ENCODE measurements at places on chromosomes 12 and 14.

DNA sequence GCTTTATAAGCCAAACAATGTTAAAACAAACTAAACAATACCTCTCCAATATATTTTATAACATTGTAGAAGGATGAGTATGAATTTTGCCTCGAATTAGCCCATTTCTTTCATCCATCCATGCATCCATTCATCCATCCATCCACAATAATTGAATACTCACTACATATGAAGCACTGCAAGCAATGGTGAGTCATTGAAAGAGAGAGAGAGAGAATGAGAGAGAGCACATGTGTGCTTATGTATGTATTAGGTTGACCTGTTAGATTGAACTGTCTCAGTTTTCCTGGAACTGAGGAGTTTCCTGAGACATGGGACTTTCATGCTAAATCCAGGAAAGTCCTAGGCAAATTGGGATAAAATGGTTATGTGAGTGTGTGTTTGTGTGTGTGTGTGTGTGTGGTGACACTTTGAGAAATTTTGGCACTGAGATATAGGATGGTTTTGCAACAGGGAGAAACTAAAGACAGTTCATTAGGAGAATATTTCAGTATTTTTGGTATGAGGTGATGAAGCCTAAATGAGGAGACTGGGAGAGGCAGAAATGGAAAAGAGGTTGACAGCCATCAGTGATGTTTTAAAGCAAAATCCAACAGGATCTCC is 98.4 kb downstream of the C12orf75 start:
- DNase-seq = no peak

- no peak for DNase-seq
Observed at GRCh38 chr12:63880742-63881263, 36.3 kb downstream of the SRGAP1 start.

- no peak for DNase-seq
Observed at GRCh38 chr12:57323416-57323815, 72.4 kb upstream of the STAC3 start.

DNA sequence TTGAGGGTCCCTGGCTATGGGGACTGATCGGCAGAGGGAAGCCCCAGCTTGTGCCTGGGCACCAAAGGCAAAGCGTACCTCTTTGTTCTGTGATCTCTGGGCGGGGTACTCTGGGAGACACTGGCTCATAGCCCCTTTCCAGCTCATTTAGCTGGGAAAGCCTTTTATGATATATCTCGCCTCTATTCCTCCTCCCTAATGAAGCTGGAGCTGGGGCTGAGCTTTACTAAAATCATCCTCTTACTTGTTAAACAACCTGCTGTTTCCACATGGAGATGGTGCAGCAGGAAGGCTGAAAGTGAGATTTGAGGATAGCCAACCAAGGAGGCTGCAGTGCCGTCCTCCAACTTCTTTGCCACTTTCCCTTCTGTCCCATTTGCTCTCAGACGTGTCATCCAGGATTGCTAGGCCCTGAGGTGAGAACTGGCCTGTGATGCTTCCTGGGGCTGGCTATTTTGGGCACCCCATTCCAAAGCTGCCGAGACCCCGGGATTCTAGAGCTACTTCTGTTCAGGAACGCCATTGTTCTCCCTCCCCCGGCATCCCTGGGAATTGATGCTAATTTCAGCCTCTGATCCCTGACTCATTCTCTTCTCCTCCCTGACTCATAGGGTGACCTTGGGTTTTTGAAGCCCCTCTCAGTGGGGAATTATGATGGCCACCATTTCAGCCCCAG is 16.0 kb downstream of the PDE1B start:
- no peak for DNase-seq

GRCh38 chr12:46385438-46385837 is 12.9 kb upstream of the SLC38A2 start:
- DNase-seq = no peak

DNA sequence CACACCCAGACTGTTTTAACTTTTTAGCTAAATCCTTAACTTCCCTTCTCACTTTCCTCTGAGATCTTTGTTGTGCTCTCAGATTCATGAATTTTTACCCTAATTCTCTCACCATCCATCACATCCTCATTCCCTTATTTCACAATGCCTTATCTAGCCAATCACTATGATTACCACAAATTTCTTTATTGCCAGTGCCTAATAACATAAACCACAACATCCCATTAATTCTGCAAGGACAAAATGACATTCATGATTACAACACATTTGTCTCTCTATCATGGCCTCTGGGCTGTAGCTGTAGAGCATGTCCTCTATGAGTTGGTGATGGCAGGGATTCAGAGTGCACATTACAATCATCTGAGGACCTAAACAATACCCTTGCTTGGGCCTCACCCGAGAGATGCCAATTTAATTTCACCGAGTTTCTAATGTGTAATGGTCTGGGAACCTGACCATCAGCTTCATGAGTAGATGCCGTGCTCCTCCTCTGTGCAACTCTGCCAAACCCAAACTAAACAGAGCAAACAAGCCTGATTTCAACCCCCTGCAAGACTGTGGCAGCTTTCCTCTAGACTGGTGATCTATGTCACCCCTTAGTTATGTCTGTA is 99.3 kb downstream of the SPTSSA start:
- no peak for DNase-seq

DNA sequence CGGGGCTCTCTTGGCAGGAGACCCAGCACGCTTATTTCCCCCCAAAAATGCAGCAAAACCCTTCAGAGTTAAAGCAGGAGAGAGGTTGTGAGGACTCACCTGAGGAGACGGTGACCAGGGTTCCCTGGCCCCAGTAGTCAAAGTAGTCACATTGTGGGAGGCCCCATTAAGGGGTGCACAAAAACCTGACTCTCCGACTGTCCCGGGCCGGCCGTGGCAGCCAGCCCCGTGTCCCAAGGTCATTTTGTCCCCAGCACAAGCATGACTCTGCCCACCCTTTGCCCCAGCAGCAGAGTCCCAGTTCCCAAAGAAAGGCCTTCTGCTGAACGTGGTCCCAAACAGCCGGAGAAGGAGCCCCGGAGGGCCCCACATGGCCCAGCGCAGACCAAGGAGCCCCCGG is 337.7 kb downstream of the TMEM121 start:
- no peak for DNase-seq

Measured in NCI-H1417 treated with DMSO at 0.1 percent for 48 hours (cell line).